ENCODE measurements at places on chromosomes 3 and 15.

- DNase-seq, result no peak
These were observed 569.3 kb downstream of the NAALADL2 start for GRCh38 chr3:175428466-175428865.

DNA sequence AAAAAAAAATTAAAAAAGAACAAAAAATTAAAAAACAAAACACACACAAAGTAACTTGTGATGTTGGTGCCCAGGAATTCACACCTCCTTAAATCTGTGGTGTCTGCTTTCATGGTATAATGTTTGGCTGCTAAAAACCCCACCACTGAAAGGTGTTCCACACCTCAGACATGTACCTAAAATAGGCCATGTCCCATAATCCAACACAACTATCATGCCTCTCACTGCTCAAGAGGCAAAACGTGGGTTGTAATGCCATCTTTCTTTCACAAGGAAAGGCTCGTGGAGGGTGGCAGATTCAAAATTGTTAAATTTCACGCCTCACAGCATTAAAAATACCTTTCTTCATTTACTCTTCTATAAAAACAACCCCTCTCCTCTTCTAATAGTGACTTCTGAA is 29.5 kb downstream of the MKRN2 start:
- DNase-seq, result no peak

GRCh38 chr15:75867449-75867848 is 24.2 kb downstream of the UBE2Q2 start:
- no peak for DNase-seq

DNA sequence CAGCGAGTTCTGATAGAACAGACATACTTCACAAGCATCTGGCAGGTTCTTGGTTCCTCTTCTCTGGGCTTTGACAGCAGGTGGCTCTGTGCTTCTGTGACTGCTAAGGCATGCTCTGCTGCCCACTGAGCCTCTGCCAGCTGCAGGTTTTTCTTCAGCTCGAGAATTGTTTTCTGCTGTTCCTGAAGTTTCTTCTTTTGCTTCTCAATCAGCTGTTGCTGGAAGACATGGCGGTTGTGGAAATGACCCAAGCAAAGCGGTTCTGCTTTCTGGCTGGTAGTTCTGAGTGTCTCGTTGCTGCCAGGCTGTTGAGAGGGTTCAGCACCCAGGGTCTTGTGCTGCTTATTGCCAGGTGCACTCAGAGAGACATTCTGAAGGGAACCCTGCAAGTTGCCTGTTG is 50.8 kb downstream of the CCDC191 start:
- no peak for DNase-seq

GRCh38 chr3:181707980-181708379 is 3.7 kb upstream of the SOX2 start:
- no peak for DNase-seq

- DNase-seq, result no peak
These were observed 56.2 kb downstream of the CEMIP start for GRCh38 chr15:80835336-80835735.

- DNase-seq, result no peak
These were observed 76.0 kb upstream of the SNRPA1 start for GRCh38 chr15:101371081-101371480.

- no peak for DNase-seq
These were observed 411.6 kb upstream of the BCHE start for GRCh38 chr3:166248784-166249183.

DNA sequence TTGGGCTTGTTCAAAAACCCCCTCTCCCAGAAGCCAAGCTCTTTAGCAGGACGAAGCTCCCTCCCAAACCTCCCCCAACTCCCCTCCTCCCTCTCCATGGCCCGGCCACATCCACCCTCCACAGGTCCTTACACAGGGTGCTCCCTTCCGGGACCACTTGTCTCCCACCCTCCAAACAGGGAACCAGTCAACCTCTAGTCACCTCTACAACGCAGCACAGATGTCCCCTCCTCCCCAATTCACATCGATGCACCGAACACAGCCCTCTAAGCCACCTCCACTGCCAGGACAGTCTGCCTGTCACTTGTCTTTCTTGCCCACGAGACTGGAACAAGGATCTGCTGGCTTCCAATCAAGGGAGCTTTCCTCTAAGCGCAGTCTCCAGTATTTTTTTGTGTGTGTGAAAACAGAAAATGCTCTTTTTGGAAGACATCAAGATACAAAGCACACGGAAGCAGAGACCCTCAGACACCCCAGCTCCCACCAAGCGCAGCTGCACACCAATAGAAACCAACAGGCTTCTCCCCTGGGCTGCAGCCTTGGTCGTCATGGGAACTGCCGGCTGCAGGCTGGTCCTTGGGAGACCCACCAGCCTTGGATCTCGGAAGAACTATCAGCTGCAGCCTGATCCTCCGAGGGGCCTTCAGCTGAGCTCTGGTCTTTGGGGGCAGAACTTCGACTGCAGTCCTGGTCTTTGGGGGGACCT is 26.5 kb downstream of the IQSEC1 start:
- DNase-seq, result no peak

DNA sequence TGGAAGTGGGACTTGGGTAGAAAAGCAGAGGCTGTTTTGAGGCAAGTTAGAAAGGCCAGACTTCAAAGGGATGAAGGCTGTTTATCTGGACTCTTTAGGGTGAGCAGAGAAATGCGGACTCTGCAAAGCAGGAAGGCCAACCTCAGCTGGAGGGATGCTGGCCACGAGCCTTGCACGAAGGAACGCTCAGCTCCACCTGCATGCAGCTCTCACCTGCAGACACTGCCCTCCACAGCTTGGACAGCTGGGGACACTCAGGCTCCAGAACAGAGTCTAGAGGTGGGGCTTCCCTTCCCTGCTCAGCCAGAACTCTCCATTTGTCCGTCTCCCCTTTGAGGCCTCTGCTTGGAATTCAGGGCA is 229.7 kb downstream of the ADAMTS17 start:
- DNase-seq, result no peak

GRCh38 chr15:47955021-47955420 is 165.8 kb upstream of the SLC24A5 start:
- no peak for DNase-seq

DNA sequence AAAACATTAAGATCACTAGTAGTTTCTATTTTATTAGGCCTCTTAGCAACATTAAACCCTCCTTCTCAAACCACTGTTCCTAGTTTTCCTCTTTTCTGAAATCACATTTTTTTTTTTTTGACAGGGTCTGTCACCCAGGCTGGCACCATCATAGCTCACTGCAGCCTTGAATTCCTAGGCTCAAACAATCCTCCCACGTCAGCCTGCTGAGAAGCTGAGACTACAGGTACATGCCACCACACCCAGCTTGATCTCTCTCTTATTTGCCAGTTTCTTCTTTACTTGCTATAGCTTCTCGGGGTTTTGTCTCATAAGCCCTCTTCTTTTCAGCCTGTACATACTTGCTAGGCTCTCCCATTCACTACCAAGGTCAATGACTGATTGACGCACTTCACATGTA is 28.0 kb downstream of the SENP8 start:
- DNase-seq, result no peak

Data from dermis microvascular lymphatic vessel endothelial cell (primary cell).